CD4-positive, alpha-beta T cell treated with Interleukin-4 for 1 hour (primary cell): ENCODE measurements at places on chromosomes 6 and 20.

DNA sequence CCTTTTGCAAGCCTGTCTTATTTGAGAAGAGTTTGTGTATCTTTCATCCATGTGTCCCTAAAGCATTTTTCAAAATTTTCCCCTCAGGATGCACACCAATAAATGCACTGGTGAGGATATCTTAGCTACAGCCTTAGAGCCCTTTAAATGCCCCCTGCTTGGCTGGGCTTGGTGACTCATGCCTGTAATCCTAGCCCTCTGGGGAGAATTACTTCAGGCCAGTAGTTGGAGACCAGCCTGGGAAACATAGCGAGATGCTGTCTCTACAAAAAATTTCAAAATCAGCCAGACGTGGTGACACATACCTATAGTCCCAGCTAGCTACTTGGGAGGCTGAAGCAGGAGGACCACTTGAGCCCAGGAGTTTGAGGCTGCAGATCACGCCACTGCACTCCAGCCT is 33.8 kb upstream of the PLCB4 start:
- no peak for DNase-seq

- no peak for DNase-seq
These were observed 115.0 kb downstream of the IPCEF1 start for GRCh38 chr6:154241581-154241980.

DNA sequence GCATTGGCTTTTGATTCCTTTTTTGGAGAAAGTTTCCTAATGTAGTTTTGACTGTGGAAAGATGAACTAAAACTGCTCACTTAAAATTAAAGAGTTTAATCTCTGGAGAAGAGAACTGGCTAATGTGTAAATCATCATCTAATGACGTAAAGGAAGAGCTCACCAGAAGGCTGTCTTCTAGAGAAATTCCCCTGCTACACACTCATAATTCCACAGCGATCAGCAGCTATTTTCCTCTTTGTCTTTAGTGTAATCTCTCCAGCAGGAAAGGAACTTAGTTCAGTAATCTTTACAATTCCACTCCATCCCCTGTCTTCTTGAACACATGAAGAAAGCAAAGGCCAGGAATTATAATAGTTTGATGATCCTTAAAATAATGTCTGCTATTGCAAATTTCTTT is 15.8 kb downstream of the SPTLC3 start:
- no peak for DNase-seq

GRCh38 chr20:23159256-23159946 is 73.3 kb upstream of the CD93 start:
- no peak for DNase-seq
